SJCRH30 (cell line): ENCODE measurements at places on chromosomes 2 and 18.
A peak's percentile ranks its signal among the peaks of the same experiment; 100 is the strongest.

DNA sequence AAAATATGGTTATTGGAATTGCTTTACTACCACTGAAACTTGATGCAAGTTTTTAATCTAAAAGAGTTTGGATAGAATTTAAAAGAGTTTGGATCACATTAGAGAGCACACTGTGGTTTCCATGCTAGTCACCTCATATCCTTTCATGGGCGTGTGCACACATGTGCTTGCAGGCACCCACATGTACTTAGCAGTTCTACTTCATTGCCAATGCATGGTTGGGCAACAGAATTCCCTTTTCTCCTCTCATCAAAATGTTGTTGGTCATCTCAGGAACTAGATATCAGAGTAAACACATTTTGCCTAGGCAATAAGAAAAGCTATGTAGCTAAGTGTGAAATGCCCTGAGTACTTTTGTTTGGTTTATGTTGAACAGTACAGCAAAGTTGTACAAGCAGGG is 254.1 kb upstream of the RASGRP3 start:
- DNase-seq, result no peak

DNA sequence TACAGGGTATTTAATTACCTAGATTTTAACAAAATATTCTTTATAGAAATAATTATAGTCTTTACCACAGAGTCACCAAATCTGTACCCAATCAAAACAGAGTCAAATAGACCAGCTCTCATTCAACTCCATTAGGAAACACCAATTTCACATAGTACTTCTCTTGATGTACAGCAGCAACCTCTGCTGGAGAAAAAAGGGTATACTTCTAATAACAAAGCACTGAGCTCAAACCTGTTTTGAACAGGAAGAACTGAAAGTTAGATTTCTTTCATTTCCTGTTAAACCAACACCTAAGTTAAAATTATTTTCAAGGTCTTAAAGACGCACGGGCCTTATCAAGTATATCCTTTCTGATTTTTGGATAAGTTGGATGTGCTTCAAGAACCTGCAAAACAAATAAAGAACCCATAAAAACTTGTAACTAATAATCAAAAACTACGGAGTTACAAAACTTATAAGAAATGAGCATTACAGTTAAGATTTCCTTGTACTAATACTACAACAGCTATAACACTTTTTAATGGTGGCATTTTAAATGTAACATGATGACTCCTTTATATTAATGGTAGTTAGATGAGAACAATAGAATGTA is 79.0 kb downstream of the TTC21B start:
- DNase-seq, result peak; percentile 58

DNA sequence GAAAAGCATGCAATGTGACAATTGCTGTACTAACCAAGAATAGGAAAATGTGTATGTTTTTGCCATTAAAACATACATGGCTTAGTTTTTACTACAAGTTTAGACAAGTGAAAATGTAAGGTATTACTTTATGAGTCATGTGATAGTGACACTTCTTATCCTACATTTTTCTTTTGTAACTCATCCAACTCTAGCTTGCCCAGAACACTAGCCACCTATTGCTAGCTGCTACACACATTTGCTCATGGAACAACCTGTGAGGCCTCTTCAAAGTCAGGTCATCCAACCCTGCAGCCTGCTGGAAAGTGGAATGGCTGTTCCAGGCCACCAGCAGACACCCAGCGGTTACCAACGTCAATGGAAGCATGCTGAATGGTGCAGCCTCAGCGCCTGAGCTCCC is 1043.9 kb downstream of the TMEM182 start:
- no peak for DNase-seq

DNA sequence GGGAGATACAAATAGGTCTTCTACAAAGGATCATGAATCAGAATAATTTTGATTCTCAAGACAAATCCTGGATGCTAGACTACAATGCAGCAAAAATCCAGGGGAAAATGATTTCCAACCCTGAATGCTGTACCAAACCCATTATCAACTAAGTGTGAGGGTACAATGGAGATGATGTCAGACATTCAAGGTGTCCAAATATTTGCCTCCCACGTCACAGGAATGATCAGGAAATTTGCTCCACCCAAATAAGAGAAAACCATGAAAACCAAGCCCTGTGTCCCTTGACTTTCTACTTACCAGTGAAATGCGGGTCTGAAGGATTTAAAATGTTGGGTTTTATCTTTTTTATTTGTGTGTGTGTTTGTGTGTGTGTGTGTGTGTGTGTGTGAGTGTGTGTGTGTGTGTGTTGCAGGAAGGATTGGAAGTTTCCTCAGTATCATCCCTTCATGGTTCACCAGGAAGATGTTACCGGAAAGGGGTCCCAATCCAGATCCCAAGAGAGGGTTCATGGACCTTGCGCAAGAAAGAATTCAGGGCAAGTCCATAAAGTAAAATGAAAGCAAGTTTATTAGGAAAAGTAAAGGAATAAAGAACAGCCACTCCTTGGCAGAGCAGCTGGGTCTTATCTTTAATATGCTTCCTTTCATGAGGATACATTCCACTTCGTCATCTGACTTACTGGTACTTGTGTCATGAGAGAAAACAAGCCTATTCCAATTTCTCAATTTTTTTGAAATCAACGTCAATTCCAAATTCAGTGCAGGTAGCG is 61.1 kb upstream of the ID2 start:
- DNase-seq, result no peak

DNA sequence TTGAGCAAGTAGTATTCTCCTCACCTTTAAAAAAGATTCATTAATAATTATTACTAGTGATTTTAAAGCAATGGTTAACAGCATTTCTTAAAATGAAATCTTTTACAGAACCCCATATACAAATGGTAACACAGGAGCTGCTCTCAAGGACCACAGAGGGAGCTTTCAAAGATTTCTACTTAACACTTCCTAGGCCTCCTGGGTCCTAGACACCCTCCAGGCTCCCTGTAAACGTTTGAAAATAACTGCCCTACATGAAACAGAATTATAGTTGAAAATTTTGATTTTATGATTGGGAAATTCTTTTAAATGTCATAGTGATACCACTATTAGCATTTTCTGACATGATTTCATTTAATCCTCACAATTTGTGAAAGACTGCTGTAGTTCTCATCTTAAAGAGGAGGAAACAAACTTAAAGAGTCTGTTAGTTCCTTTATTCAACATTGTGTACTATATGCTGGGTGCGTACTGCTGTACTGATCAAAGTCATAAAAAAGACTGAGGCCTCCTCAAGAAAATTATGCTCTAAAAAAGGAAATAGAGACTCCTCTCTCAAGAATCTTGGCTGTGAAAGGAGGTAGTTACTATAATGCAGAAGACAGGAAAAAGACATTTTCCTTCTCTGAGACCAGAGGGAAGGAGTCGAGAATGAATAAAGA is 10.6 kb downstream of the CUL3 start:
- no peak for DNase-seq

GRCh38 chr2:173346035-173346434 is 8.6 kb upstream of the CDCA7 start:
- DNase-seq, result no peak

DNA sequence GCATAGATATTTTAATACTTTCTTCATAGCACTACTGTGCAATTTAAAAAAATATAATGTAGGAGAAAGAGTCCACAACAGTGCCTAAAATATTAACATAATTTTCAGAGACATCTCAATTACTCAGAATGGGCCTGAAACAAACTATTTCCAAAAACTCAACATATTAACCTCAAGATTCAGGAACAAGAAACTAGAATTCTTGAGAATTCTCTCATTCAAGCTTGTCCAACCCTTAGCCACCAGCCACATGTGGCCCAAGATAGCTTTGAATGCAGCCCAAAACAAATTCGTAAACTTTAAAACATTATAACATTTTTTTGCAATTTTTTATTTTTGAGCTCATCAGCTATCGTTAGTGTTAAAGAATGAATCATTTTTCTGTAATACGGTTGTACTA is 35.2 kb downstream of the LNPK start:
- no peak for DNase-seq

GRCh38 chr2:209322041-209322440 is 101.8 kb upstream of the MAP2 start:
- no peak for DNase-seq

GRCh38 chr2:31267437-31268120 is 33.6 kb downstream of the EHD3 start:
- no peak for DNase-seq

GRCh38 chr2:88729061-88729745 is 37.7 kb downstream of the RPIA start:
- peak; percentile 43 for DNase-seq

DNA sequence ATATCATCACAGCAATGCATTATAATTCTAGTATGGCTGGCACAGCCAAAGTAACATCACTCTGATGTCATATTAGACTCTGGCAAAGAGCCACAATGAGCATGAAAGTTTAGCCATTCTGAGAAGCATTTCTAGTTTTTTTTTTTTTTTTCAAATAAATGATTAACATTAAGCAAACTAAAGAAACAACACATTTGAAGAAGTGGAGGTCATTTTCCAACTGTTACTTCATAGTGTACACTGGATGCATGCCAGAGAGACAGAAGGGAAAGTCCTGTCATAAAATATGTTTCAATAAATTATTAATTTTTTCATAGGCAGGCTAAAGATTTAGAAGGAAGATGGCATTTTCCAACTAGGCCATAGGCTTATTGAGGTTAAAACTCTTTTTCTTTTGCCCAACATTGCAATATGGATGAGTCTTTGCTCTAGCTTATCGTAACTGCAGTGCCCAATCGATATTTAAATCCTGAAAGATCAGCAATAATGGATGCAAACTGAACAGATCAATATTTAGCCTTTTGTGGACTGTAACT is 1630.4 kb upstream of the ACVR2A start:
- no peak for DNase-seq

DNA sequence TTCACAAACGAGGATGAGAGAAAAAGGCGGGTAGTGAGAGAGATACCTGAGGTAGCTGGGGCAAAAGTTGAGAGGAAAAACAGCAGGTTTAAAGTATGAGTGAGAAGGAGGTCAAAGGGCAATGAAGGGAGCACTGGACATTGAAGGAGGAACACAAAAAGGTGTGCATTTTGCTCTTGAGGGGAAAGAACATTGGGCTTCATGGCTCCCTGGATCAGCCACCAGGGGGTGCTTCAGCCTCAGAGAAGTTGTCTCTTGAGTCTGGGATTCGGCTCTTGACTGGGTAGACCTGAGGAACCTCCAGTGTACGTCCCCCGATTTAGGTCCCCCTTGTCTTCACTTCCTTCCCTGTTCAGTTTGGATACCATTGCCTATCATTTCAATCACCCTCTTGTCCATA is 128.5 kb downstream of the RAPGEF4 start:
- DNase-seq, result peak; percentile 67

DNA sequence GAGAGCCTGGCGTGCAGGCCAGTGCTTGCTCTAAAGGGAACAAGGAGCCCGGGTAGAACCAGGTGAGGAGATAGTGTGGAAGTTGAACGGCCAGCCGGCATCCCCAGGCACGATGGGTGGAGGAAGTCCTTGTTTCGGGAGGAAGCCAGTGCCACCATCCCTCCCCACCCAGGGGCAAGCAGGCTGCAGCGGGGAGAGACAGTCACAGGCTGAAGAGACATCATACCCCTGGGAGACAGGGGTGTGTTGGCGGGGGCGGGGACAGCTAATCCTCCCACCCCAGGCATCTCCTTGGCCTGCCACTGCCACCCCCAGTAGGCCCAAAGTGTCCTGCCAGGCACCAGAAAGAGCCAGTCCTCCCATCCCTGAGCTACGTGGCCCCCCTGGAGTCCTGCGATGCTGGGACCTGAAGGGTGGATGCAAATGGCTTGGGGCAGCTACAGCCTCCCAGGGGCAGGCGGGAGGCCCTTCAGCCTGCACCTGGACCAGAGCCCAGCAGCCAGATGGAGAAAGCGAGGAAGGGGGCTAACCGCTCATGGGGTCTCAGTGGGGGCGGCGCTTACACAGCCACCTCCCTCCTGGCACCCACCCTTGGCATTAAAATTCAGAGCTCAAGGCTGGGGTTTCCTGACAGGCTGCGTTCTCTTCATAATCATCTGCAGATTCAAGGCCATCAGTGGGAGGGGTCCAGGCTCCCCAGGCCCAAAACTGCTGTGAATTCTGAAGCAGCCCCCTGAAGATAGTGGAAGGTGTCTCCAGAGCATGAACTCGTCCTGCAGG is 14.8 kb upstream of the GPR55 start:
- DNase-seq, result no peak

- peak; percentile 22 for DNase-seq
Measured at GRCh38 chr18:74040459-74041332, 106.9 kb downstream of the FBXO15 start.

DNA sequence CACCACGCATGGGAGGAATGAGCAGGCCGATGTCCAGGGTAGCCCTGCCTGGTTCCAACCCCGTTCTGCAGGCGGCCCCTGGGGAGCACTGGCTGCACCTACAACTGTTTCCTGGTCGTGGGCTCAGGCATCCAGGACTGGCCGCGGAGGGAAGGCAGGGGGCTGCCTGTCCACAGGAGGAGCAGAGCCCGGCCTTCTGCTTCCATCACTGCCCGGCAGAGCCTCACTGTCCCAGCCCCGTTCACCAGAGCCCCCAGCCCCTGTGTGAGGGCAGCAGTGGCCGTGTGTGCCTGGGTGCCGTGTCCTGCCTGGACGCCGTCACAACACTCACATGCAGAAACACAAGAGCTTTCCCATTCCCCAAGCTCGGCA is 56.2 kb downstream of the KCNG2 start:
- no peak for DNase-seq
